ENCODE measurements at places on chromosomes 1 and 21.

- peak; percentile 48 for DNase-seq
Observed at GRCh38 chr21:28516991-28517592, 475.6 kb downstream of the LTN1 start.

DNA sequence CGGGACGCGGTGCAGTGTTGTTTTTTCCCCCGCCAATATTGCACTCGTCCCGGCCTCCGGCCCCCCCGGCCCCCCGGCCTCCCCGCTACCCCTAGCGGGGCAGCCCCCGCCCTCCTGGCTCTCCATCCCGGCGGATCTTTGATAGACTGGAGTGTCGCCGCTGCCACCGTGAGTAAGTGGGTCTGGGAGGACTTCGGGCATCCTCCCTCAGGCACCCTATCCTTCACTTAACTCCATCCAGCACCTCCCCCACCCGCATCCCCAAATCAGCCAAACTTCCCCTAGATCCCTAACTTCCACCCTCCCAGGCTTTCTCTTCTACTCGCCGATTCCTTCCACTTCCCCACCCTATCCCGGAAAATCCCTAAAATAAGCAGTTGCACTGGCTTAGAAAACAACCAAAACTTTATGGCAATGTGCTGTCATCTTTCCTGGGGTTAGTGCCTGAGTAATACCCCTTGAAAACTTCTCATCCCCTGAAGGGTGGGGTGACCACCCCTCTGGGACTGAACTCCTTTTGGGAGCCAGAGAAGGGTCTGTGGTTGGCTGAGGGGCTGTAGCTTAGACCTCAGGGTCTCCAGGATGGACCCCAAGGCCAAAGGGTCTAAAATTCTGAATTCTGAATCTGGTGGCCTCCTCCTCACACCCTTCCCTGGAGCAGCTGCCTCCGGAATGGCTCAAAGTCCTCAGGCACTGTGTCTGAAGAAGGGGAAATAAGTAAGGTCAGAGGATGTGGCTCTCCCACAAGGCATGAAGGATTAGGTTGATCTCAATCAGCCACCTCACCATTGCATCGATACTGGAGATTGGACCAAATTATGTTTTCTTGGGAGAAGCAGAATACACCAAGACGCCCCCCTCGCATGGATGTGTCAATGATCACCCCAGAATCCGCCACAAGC, 12.2 kb downstream of the THBS3 start:
- no peak for DNase-seq

- no peak for DNase-seq
Observed at GRCh38 chr1:61330018-61330417, 247.7 kb downstream of the NFIA start.

DNA sequence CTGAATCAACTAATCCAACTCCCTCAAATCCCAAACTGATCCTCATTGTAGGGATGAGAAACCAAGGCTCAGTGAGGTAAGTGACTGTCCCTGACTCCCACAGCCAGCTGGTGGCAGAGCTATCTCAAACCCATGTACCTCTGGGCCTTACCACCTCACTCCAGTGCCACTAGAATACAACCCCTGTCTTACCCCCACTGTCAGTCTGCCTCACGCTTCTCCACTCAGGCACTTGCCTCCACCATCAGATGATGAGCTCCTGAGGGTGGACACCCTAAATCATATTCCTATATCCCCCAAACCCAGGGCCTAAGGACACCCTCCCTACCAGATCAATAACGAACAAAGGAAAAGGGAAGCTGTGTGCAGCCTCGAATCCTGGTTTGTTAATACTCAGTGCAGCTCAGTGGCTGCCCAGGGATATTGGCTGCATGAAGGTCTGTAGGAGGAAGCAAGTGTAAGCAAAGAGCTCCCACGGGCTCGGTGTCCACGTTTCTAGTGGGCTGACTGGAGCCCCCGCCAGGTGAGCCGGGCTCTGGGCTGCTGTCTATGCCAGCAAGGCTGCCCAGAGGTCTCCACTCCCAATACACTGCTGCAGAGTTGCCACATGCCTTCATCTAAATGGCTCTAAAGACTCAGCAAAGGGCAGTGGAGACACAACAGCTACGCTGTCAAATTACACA, 533.4 kb downstream of the MATN1 start:
- DNase-seq, result no peak

GRCh38 chr21:34916446-34916845, 132.7 kb downstream of the RUNX1 start:
- no peak for DNase-seq

GRCh38 chr21:32469628-32470027, 57.1 kb downstream of the EVA1C start:
- no peak for DNase-seq

GRCh38 chr1:19918057-19918456, 5.4 kb downstream of the PLA2G2E start:
- DNase-seq, result peak; percentile 80

DNA sequence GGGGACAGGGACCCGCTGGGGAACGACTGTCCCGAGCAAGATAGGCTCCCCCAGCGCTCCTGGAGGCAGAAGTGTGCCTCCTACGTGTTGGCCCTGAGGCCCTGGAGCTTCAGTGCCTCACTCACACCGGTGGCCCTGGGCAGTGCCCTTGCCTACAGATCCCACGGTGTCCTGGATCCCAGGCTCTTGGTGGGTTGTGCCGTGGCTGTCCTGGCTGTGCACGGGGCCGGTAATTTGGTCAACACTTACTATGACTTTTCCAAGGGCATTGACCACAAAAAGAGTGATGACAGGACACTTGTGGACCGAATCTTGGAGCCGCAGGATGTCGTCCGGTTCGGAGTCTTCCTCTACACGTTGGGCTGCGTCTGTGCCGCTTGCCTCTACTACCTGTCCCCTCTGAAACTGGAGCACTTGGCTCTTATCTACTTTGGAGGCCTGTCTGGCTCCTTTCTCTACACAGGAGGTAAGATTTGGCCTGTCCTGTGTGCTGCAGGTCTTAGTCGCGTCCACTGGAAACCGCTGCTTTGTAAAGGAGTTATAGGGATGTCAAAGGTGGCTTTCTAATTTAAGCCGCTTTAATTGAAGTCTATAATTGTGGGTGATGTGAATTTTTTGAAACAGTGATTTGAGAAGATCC, 717 bp downstream of the UBIAD1 start:
- DNase-seq, result no peak

- DNase-seq, result no peak
Observed at GRCh38 chr1:53254011-53254640, 15.8 kb upstream of the MAGOH start.

GRCh38 chr21:44742418-44743153, 31.2 kb upstream of the TSPEAR start:
- DNase-seq, result no peak

DNA sequence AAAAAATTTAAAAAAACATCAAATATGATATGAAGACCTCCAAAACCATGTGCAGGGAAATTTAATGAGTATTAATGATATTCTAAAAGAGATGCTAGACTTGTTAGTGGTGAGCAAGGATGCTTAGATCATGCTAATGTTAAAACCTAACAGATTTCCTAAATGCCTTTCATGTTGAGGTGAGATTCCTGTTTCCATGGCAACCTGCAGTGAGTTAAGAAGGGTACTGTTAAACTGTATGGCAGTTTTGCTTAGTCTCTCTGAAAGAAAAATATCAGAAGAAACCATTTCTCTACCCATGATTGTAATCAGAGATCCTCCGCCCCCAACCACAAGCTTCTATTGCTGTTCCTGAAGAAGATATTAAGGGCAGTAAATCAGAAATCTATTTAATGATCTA, 321.6 kb upstream of the LRRC7 start:
- no peak for DNase-seq

DNA sequence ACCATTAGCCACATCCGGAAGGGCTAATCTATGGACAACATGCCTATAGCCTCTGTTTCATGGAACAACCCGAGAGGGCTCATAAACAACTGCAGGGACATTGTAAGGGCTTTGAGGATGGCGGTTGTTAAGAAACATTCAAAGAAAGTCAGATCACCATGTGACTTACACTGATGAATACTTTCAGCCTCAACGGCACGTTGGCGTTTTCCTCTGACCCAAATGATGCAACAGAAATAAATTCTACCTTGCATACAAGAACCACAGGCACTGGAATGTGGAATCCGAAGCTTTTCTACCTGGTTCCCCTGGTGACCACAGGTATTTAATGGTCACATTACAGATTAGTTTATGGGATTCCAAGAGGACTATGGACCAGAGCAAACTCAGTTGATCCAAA, 107.0 kb downstream of the CLIC6 start:
- no peak for DNase-seq

DNA sequence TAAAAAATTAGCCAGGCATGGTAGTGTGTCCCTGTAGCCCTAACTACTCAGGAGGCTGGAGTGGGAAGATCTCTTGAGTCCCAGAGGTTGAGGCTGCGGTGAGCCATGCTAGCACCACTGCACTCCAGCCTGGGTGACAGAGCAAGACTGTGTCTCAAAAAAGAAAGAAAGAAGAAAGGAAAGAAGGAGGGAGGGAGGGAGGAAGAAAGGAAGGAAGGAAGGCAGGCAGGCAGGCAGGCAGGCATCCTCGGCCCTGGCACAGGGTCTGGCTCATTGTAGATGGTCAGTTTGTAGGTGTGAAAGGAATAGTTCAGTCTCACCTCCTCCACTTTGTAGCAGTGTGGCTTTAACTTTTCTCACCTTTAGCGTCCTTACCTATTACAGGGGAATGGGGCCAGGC, 25.0 kb downstream of the NAV1 start:
- no peak for DNase-seq

- DNase-seq, result no peak
Observed at GRCh38 chr1:172547071-172547470, 14.1 kb downstream of the SUCO start.

- no peak for DNase-seq
Observed at GRCh38 chr21:37389456-37389855, 22.9 kb downstream of the DYRK1A start.

DNA sequence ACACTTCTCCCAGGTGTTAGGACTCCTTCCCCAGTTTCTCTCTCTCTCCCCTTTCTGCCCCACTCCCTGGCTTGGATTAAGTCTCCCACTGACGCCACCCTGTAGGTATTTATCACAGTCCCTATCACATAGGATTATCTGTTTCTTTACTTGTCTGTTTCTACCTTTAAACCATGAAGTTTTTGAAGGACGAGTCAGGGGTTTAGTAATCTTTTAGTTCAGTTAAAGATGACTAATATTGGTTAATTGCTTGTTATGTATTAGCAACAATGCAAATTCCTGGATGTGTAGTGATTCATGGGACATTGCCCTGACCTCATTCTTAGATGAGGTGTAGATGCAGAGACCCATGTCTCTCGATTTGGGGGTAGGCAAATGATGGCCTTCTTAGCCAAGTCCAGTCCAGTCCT, 6.4 kb downstream of the LAMC1 start:
- DNase-seq, result no peak

- no peak for DNase-seq
Observed at GRCh38 chr1:115337633-115338456, at the start of gene NGF. TSS of gene NGF (minus strand) at chr1:115338249. CDS start at chr1:115286795, 51,454 bp downstream.

DNA sequence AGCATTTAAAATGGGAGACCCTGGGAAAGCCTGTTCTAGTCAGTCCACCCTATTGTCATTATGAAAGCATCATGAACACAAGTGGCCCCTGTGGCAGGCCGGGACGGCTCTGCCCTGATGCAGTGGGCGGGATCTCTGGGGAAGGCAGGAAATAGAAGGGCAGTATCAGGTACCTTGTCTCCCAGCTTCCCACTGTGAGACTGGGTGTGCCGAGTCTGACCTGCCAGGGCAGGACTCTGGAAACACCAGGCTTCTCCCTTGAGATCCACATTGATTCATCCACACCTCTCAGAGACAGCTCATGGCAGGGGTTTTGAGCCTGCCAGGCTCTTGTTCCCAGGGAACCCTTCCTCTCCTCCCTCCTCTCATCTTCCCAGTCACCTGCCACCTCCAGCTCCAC, 24.5 kb upstream of the GNPAT start:
- DNase-seq, result no peak
